GM19239 (cell line): ENCODE measurements at places on chromosomes 4 and X.

- no peak for DNase-seq
Measured at GRCh38 chrX:96181605-96182004, 503.0 kb upstream of the DIAPH2 start.

DNA sequence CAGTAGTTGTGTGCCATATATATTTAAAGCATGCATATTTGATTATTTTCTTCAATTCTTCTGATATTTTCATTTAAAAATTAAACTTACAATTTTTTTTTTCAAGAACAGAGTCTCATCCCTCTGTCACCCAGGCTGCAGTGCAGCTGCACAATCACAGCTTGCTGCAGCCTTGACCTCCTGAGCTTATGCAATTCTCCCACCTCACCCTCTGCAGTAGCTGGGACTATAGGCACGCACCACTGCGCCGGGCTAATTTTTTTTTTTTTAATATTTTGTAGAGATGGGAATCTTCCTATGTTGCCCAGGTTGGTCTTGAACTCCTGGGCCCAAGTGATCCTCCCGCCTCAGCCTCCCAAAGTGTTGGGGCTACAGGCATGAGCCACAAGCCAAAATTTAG, 5.8 kb upstream of the DCLK2 start:
- no peak for DNase-seq

- no peak for DNase-seq
Measured at GRCh38 chr4:166284221-166284620, 411.2 kb downstream of the TLL1 start.

GRCh38 chr4:152578670-152579069, 42.8 kb upstream of the FBXW7 start:
- no peak for DNase-seq

- no peak for DNase-seq
Measured at GRCh38 chrX:123731987-123732669, 724 bp downstream of the THOC2 start.

- no peak for DNase-seq
Measured at GRCh38 chr4:17157304-17157703, 258.9 kb upstream of the LDB2 start.

GRCh38 chr4:94523617-94524016, 71.9 kb downstream of the PDLIM5 start:
- no peak for DNase-seq

DNA sequence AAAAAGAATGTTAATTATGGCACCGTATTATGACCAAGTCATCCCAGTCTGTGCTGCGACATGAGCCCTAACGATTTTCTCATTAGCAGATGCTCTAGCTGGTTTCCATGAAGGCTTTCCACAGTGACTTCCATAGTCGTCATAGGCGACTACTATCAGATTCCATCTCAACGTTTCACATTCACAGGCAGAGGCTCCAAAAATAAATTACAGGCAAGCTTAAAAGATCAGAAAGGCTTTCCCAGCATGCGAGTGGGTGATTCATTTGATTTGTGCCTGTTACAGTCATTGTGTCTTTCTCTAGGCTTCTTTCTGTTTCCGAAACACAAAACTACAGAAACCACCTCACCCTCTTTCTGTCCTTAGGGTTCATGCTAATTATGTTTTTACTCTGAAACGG, 43.2 kb downstream of the PALLD start:
- DNase-seq: no peak

DNA sequence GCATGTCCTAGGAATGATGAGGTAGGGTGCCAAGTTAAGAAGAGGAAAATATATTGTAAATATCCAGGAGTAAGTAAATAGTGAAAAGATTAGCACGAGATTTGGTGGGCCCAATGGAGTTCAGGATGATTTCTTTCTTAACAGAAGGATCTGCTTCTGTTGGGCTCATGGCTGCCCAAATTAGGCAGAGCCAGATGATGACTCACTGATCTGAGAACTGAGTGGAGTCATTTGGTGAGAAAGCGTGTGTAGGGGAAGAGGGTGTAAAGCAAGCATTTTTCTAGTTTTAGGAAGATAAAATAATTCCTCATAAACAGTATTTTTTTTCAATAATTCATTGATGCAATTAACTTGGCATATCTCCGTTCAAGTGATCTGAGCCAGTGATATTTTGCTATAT, 1.6 kb downstream of the TBX22 start:
- DNase-seq: no peak

DNA sequence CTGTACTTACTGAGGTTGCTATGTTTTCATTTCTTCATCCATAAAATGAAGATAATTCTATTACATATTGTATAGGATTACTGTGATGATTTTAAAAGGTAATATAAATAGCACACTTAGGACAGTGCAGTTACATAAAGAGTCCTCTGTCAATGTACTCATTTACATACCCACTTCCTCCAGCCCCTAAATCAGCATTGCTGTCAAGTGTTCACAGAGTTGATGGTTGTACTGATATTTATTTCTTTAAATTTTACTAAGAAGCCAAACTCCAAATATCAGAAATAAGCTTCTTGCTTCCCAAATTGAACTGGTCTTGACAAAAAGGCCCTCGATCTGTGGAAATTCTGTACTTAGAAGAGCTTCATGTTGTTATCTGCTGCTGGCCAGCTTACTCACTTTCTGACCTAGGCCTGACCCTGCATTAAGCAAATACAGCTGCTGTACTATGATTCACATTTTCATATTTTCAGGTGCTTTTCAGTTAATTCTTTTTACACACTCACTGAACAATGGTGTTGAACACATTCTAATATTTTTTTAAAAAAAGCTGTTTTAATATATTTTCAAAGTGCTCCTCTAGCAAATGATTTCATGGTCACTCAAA, 259.6 kb downstream of the UNC5C start:
- no peak for DNase-seq

GRCh38 chr4:112673686-112674085, 36.7 kb downstream of the LARP7 start:
- no peak for DNase-seq

DNA sequence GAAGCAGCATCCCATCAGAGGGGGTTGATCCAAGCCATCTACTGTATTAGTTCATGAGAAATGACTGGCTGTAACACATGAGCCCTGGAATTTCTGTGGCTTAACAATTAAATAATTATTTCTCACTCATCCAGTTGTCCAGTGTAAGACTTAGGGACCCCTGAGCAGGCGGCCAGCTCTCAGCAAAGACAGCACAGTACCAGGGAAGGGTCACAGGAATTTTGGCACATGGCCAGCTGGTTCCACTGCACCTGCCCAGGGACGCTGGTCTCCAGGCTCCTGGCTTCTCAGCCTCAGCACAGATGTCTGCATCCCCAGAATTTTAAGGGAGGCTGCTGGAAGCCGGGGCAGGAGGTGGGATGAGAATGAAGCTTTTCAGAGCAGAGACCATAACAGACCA, 93.7 kb upstream of the DHRSX start:
- DNase-seq: no peak

- no peak for DNase-seq
Measured at GRCh38 chr4:8568068-8568668, 12.0 kb upstream of the GPR78 start.

DNA sequence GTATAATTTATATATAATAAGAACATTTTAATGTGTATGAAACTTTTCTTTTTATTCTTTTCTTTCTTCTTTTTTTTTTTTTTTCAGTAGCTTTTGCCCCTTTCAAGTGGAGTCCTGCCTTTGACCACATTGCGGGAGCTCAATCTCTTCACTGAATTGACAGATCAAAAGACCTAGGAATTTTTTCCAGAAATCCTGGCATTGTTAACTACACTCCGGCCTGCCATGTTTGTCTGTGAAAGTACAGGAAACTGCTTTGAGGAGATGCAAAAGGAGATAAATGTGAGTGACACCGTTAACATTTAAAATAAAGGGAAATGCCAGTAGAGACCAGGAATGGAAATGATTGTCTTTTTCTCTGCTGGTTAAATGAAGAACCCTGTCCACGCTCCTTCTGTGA, 159.3 kb upstream of the VCX3A start:
- DNase-seq: no peak

DNA sequence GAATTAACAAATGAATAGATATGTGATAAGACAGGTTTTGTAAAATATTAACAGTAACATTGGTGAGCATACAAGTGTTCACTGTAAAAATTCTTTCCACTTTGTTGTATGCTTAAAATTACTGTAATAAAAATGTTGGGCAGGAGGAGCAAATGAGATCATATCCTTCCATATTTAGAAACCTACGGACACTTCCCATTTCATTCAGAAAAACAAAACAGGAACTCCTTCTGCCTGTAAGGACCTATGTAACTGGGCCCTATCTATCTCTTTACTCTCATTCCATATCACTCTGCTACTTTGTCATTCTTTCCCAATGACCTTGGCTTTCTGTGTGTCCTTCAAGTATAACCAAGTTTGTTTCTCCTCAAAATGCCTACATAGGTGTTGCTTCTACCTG, 53.7 kb upstream of the SLC39A8 start:
- no peak for DNase-seq

GRCh38 chr4:98967786-98968329, 27.7 kb upstream of the METAP1 start:
- DNase-seq: no peak

DNA sequence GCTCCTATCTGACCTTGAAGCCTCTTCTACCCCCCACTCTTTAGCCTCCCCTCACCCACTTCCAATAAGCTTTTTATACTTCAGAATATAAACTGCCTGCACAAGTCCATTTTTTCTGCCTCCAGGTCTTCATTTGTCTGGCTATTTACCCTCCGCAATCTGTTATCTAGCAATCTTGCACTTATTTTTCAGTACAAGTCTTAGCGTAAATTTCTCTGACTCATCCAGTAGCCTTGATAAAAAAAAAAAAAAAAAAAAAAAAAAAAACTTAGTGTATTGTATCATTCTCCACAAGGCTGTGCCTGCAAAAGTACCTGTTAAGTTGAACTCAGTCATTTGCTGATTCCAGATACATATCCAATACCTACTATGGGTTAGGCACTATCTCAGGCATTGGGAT, 219.5 kb upstream of the DKK2 start:
- no peak for DNase-seq

GRCh38 chr4:81032771-81033684, 2.5 kb downstream of the BMP3 start:
- DNase-seq: no peak

GRCh38 chr4:41038304-41038703, 176.0 kb downstream of the APBB2 start:
- DNase-seq: no peak

- DNase-seq: no peak
Measured at GRCh38 chr4:40170588-40170987, 26.2 kb upstream of the RHOH start.

GRCh38 chr4:143736861-143737260, 36.4 kb upstream of the FREM3 start:
- no peak for DNase-seq

DNA sequence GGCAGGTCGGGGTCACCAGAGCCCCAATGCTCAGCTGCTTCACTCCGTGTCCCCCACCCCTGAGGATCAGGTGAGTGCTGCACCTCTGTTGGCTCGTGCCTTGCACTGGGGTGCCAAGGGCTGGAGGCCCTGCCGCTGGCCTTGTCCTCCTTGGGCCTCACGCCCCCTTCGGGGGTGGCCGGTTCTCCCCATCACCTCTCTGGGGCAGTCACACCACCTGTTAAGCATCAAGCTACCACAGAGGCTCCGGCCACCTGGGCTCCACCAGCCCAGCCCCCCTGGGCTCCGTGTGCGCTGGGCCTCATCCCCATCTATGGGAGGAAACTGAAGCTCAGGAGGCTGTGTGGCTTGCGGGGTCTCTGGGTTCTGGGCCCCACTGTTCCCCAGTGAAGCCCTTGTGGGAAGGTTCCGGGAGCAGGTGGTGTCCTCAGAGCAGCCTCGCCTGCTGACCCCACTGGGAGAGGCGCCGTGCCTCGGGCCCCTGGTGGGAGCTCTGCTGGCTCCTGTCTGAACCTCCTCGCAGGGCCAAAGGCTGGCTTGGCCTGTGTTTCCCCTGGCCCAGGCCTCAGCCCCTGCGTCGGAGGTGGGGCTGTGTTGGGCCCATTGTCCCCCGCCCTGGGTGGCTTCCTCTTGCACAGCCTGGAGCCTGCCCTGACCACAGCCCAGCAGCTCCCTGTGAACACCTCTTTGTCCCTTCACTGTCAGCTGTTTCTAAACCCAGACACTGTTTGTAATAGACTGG, 30.8 kb downstream of the DOK7 start:
- no peak for DNase-seq

DNA sequence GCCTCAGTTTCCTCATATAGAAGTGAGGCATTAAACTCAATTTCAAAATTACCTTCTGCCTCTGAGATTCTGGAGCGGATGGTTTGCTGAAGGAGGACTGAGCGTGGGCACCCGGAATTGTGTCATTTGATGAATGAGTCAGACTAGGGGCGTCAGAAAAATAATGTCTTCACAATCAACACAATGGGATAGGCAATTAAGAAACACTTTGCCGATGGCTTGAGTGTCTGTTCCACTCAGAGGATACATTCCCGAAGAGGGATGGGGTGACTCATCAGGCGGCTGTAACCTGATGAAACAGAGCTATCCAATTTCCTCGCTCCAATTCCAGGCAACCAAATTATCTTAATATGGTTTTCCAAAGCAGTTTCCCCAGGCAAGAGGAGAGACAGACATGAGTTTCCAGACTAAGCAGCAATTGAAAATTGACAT, 1.2 kb upstream of the CHRNA9 start:
- no peak for DNase-seq

- DNase-seq: no peak
Measured at GRCh38 chr4:69038582-69038981, 57.7 kb upstream of the UGT2B7 start.

GRCh38 chr4:3160438-3160837, 86.0 kb downstream of the HTT start:
- no peak for DNase-seq

DNA sequence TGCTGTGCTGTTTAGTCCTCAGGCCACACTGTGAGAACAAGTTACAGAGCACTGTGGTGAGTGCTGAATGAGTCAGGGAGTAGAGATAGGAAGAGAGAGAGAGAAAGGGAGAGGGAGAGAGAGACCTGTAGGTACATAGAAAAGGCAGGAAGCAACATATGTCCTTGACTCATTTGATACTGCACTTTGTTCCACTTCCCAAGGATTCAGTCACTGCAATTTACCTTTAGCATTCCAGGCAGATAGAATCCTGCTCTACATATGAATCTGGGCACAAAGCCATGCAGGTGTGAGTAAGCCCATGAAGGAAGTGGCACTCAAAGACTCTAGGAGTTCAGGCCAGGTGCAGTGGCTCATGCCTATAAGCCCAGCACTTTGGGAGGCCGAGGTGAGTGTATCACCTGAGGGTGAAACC, 1.0 kb upstream of the DAPP1 start:
- no peak for DNase-seq

GRCh38 chr4:5796976-5797375, 86.0 kb downstream of the EVC start:
- no peak for DNase-seq
